ENCODE measurements at places on chromosomes 3 and 15.

- no peak for DNase-seq
These were observed 153.8 kb downstream of the EBLN2 start for GRCh38 chr3:73215281-73215680.

DNA sequence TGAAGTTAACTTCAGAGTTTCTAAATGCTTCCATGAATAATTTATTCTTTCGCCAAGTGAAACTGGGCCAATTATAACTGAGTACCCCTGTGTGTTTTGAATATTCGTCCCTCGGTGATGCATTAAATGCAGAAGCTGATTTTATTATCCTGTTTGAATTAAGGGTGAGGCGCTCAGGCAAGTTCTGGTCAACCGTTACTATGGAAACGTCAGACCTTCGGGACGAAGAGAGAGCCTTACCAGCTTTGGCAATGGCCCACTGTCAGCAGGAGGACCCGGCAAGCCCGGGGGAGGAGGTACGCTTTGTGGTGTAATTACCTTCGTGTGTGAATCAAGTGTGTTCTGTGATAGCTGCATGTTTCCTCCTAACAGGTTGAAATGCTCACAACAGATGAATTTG is 239.8 kb downstream of the ITPR1 start:
- DNase-seq, result no peak

DNA sequence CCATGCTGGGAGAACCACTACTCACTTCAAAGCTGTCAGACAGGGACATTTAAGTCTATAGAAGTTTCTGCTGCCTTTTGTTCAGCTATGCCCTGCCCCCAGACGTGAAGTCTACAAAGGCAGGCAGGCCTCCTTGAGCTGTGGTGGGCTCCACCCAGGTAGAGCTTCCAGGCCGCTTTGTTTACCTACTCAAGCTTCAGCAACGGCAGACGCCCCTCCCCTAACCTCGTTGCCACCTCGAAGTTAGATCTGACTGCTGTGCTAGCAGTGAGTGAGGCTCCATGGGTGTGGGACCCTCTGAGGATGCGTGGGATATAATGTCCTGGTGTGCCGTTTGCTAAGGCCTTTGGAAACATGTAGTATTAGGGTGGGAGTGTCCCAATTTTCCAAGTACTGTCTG is 276.7 kb downstream of the ZIC4 start:
- DNase-seq, result no peak

- DNase-seq, result no peak
These were observed 56.8 kb upstream of the TGFBR2 start for GRCh38 chr3:30549600-30549999.

- no peak for DNase-seq
These were observed 283.4 kb upstream of the VEPH1 start for GRCh38 chr3:157786618-157787017.

GRCh38 chr3:150302246-150302645 is 105.9 kb upstream of the TSC22D2 start:
- DNase-seq, result no peak

- DNase-seq, result no peak
These were observed 349.4 kb downstream of the LRTM1 start for GRCh38 chr3:54578417-54578816.

DNA sequence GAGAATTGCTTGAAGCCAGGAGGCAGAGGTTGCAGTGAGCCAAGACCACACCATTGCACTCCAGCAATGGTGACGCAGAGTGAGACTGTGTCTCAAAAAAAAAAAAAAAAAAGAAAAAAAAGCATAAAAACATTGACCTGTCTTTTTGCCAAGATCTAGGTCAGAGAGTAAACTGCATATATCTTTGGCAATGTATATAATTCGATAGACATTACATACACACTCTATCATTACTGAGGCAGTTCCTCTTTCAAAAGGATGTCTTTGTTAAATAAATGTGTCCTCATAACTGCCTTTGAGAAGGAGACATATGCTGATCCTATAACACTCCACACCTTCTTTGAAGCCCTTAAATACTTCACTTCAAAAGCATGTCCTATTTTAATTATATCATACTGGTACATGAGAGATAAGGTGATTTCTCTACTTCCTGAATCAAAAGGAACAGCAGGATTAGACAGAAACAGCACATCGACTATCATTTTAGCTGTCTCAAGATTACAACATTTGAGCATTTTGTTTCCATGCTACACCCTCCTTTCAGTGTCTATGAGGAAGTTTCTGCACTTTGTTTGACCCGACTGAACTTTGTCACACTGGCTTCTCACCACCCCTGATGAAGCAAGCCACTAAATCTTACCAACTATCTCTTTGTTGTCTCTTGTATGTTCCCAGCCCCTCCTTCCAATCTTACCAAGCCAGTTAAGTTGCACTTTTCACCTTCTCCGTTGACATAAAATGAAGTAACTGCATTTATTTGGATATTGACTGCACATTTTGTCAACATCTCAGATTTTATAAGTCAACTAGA is 335.8 kb downstream of the MECOM start:
- DNase-seq, result peak; percentile 9

- no peak for DNase-seq
These were observed 134.8 kb upstream of the ABI3BP start for GRCh38 chr3:101128001-101128400.

DNA sequence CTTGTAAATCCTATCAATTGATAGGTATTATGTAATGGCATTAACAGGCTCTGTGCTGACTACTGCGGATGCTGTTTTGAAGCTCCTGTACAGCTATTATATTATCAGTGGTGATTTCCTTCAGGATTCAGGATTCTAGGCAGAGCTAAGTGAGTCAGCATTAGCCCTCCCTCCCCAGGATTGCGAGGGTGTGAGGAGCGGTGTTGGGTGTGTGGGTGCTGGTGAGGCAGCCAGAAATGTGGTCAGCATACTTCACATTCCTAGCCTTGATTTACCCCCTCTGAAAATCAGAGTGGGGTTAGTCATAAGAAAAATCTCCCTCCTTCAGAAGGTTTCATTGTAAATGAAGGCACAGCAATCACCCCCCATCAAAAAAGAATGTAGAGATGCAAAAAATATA is 72.5 kb downstream of the SNTN start:
- DNase-seq, result no peak

DNA sequence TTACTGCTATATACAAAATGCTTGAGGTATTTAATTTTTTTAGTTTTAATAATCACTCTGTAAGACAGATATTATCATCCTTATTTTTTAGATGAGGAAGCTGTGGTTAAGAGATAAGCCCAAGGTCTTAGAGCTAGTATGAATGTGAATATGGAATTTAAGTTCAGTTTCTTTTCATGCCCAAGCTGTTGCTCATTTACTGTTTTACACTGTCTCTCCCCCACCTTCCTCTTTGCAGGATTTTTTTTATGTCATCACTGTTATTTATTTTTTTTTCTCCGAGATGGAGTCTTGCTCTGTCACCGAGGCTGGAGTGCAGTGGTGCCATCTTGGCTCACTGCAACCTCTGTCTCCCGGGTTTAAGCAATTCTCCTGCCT is 22.5 kb downstream of the MAP2K5 start:
- DNase-seq, result peak; percentile 92

DNA sequence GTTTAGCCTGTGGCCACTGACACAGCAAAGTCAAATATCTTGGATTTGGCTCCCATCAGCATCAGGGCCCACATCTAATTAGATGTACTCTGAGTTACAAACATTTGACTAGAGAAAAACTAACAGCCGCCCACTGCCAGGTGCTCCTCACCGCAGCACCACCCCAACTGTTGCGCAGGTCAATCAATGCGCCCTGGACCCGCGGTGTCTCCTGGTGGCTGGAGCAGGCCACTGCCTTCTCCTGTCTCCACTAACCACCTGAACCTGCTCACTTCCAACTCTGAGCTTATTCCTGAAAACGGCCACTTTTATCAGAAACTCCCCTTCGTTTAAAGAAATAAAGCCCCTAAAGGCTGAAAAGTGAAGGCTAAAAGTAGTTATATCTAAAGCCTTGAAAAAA is 4.3 kb downstream of the RIOX2 start:
- DNase-seq, result no peak

- no peak for DNase-seq
These were observed 127.6 kb downstream of the RYR3 start for GRCh38 chr15:33438396-33438795.

DNA sequence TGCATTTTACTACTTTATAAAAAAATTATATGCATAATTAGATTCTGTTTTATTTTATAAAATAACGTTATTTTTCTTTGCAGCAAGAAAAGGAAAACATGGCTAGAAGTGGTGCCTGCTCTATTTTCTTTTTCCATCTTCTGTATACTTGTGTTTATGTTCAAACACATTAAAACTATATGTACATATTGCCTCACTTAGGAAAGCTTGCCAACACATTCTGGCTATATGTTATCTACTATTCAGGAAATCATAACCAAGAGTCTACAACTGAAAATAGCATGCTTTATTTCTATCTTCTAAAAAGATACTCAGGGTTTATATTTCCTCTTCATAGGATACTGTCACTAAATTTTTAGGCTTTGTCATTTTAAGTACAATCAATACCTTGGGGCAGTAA is 90.2 kb upstream of the KCNMB2 start:
- DNase-seq, result no peak

DNA sequence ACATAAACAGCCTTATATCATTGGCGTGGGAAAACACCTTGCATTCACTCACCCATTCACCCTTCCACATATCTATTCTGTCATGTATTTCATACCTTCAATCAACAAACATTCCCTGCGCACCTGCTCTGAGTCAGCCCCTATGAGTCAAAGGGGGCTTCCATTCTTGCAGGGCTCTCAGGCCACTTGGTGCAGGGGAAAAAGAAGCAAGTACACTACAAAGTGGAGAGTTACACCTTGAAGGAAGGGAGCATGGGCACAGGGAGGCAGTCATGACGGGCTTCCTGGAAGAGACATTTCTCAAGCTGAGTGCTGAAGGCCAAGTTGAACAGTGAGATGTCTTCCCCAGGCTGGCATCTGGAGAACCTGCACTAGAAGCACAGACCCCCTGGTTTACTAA is 4.6 kb upstream of the AMOTL2 start:
- DNase-seq, result no peak

DNA sequence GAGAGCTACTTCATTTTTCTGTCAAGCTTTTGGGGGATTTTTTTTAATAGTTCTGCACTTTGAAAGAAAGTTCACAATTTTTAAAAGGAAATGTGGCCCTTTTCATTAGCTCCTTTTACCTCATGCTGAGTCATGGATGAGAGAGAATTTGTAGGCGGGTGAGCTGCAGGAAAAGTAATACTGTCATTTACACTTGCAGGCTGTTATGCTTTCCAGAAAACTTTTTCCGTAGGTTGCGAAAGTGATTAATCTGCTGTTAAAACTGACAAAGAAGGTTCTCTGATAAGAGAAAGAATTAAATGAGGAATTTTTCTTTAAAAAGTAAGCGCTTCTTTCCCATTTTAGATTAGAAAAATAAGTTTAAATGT is 430.2 kb downstream of the LPP start:
- peak; percentile 13 for DNase-seq
